ENCODE measurements at places on chromosomes 7 and 10.

- no peak for DNase-seq
Measured at GRCh38 chr10:113982296-113982695, 61.4 kb upstream of the ADRB1 start.

DNA sequence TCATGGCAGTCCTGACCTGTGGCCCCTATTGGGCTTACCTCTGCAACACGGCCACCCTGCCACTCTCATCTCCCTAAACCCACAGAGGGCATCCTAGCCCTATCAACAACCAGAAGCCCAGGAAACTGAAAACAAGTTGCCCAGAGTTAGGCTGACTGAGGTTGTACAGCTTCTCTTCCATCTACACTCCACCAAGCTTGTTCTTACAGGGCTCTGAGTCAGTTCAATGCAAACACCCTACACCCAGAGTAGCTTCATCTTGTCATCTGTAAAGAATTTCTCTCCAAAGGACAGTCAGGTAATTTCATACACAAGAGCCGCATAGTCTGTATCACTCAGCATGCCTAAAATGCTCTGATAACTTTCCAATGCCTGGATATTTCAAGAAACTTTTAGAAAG, 175.4 kb downstream of the ARID5B start:
- peak; percentile 34 for DNase-seq

DNA sequence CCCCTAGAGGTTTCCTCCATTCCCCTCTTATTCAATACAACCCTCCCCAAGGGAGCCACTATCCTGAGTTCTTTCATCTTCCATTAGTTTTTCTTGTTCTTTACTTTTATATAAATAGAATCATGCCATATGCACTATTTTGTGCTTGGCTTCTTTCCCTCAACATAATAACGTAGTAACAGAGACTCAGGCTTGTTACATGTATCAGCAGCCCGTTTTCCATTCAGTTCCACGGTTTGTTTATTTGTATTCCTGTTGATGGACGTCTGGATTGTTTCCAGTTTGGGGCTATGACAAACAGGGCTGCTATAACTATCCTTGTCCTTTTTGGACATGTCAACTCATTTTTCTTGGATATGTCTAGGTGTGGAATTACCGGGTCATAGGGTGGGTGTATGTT, 264.4 kb upstream of the MKI67 start:
- DNase-seq = no peak

- DNase-seq = no peak
Measured at GRCh38 chr7:150742286-150742968, 5.2 kb downstream of the GIMAP5 start.

DNA sequence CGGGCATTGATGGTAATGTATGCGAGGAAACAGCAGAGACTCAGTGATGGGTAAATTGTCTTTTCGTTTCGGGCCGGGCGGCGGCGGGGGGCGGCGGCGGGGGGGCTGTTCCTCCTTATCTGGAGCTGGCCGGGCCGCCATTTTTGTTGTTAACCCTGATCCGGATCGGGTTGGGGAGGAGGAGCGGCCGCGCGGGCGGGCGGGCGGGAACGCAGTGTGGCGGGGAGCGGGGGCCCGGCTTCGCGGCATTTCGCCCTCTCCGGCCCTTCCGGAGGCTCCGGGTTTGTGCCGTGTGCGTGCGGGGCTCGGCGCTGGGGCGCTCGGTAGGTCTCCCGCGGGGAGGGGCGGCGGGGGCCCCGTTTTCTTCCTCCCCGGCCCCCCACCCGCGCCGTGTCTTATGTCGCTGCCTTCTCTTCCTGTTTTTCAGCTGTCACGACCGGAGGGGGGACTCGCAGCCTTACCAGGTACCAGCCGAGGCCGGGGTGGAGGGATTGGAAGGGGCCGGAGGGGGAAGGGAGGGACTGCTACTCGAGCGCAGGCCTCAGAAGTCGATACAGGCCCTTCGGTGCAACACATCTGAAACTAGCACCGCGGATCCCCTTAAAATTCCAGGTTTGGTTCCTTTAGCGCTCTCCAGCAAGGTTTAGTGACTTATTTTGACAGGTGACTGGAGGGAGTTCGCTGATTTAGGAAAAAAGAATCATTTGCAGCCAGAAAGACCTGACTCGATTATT, 820 bp downstream of the WAC start:
- DNase-seq = peak; percentile 61

GRCh38 chr10:79377557-79378382, 30.5 kb downstream of the PPIF start:
- no peak for DNase-seq

GRCh38 chr10:46234026-46234425, 52.8 kb upstream of the ANTXRL start:
- no peak for DNase-seq

DNA sequence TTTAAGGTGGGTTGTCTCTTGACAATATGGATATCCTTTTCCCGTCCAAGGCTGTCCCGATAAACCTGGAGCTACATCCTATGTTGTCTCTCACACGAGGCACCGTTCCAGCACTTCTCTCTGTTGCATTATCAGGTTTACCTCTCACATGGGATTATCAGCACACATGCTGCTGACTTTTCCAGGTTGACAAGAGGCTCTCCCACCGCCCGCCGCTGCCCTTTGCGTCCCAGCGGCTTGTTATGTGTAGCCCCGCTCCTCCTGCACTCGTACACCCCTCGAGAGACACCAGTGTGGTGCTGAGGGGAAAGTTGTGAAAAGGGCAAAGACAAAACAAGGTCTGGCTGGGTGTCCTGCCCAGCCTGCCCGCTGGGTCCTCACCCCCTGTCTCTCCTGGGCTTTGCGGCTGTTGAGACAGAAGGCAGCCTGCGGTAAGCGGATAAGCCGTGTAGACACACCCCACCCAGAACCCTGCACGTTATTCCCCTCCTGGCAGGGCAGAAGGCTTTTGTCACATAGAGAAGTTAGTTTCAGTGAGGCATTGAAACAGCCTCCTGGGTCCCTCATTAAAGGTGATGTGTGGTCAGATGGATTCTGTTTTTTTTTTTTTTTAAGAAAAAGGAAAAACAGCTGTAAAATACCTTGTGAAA, 38.7 kb downstream of the UBE3C start:
- DNase-seq = no peak

GRCh38 chr10:111384556-111384955, 307.7 kb downstream of the ADRA2A start:
- DNase-seq = no peak
